Kidney tubule cell (primary cell): ENCODE measurements at places on chromosomes 2 and 18.

GRCh38 chr18:11541179-11541578 is 68.2 kb upstream of the SLC35G4 start:
- DNase-seq: no peak

GRCh38 chr2:40036241-40036640 is 257.2 kb upstream of the THUMPD2 start:
- DNase-seq: no peak

- no peak for DNase-seq
Observed at GRCh38 chr2:12935222-12935621, 218.5 kb downstream of the TRIB2 start.

DNA sequence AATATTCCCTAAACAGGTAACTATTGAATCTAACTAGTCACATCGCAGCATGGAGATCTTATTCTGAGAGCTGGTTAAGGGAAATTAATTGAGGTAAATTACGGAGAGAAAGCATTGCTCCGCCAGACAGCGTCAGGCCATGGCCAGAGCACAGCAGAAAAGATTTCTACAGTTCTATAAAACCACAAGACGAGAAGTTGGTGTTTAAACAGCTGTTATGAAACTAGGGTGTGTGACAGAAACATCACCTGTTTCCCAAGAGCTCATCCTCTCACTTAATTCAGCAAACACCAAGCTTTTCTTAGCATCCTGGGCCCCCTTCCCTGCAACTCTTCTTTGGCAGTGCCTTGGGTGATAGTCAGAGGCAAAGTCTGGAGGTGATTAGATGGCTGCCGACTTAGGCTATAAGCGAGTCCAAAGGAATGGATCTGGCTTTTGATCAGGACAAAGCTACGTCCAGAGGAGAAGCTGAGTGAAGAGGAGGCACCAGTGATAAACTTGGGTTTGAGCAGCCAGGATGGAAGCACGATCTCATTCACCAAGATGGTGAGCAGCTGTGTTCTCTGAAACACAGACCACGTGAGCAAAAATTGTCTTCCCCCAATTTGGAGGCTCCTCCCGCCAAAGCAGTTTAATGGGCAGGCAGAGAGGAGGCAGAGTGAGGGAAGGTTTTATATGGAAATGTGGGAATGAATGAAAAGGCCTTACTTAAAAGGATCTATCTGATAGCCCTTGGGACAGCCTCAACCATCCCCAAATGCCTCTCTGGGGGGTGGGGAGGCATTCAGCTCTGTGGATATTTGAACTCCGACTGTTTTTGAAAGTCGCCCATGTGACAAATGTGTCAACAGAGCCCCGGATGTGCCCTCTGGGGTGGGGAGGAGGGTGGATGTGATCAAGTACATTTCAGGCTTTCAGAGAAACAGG is 57.8 kb downstream of the PKDCC start:
- DNase-seq: no peak

DNA sequence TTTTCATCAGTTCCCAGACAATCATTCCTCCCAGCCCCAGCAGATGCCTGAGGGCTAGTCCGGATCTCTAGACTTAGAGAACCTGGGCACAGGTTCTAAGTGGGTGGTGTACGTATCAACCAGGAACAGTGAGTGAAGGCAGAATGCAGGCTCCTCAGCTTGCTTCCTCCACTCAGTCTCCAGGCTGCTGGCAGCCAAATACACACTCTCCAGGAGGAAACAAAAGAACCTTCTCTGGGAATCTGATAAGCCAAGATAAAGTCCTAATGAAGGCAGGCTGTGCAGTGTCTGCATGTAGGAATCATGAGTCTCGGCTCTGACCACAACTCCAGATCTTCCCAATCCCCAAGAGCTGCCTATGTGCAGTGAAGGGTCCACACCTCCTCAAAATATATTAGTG is 245.7 kb downstream of the SP3 start:
- no peak for DNase-seq

- no peak for DNase-seq
Observed at GRCh38 chr2:33217406-33217805, 259.0 kb upstream of the RASGRP3 start.

DNA sequence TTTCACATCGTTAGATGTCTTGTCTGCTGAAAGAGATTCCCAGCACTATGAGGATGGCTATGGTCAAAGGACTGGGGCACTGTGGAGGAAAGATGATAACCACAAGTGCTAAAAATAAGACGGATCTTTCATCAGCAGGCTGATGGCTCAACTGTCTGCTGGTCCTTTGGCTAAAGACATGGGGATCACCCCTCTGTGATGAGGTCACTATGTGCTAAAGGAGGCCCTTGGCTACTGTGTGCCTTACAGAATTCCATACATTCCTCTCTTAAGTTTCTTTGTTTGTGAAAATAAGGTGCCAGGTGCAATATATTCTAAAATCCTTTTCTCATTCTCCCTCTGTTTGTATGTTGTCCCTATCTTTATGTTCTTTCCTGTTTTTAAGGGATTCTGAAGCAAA is 39.7 kb upstream of the LYPD6 start:
- DNase-seq: no peak

- DNase-seq: peak; percentile 86
Observed at GRCh38 chr18:3305354-3305762, 43.4 kb downstream of the MYL12B start.

GRCh38 chr2:138742441-138743057 is 37.6 kb downstream of the NXPH2 start:
- no peak for DNase-seq

- peak; percentile 98 for DNase-seq
Observed at GRCh38 chr2:98334439-98335078, 11.7 kb upstream of the CNGA3 start.

DNA sequence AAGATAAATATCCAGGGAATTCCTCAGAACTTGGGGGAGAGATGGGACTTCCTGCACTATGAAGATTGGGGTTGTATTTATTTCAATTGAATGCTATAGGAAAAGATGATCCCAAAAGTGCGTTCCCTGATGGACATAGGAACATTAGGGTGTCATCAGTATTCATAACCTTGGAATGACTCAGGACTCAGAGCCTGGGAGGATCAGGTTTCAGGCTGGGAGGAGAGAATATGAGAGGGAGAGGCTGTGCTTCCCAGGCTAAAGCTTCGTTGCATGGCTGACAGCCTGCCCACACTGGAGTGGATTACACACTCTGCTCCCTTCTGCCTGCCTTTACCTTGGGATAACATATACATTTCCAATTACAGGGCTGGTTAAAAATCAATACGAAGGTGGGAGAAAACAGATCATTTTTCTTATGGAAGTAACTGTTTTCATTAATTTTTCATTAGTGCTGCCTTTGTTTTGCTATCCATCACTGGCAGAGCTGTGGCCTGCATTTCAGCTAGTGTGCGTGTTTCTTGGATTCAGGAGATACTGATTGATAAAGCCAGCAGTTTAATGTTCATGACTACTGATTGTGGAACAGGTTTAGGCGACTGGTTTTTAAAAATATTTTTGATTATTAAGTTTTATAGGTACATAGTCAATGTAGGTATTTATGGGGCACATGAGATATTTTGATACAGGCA is 118.7 kb downstream of the KCTD1 start:
- peak; percentile 87 for DNase-seq

DNA sequence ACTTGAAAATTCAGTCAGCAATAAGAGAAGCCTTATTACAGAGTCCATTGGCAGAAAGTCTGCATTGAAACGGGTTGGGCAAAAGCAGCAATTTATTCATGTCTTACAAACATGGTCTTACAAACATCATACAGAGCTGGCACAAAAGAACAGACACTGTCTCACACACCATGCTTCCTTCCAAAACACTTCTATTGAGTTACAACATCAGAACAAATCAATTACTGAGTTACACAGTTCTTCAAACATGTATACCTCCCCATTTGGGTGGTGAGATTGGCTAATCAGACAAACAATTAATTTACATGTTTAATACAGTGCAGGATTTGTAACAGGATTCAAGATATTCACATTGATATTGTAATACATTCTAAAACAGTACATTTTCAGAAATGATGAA is 9.5 kb downstream of the SYT4 start:
- DNase-seq: no peak

DNA sequence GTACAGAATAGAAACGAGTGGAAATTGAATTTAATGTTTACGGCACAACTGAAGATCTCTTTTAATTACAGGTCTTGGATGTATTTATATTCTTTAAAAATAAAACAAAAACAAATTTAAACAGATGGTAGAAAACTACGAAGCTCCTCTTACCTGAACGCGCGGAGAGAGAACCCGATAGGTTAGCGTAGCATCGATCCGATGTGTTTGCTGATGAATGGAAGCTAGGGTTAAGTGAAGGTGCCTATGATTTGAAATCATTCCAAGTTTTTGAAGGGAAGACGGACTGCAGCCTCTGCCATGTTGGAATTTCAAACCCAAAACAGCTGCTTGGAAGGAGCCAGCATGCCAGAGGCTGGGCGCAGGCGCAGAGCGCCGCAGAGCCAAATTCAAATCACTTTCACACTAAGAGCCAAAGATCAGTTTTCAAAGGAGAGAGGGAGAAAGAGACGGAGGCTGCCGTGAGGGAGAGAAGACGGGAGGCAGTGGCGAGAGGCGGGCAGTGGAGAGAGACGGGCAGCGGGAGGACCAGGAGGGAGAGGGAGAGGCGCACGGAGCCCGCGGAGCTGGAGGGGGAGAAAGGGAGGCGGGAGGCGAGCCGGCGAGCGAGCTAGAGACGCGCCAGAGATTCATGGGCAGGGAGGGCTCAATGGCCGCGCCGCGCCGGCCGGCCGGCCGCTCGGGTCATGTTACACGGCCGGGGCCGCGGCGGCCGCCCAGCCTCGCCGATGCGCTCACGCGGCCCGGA is at the start of gene FIGN:
Gene FIGN, minus strand, starts transcription at position 324 of the 748 bp plus-strand sequence. CDS start 1,081 bp downstream, outside the sequence.
- peak; percentile 89 for DNase-seq

DNA sequence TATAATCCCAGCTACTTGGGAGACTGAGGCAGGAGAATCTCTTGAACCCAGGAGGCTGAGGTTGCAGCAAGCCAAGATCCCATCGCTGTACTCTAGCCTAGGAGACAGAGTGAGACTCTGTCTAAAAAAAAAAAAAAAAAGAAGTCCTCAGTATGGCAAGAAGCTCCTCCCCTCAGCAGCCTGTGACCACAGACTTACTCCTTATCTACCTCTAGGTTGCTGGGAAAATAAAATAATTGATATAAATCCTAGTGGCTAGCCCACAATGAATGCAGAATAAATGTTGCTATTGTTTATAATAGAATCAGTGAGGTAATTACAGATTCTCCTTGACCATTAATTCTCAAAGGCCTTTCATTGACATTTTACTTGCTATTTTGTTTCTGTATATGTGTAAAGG is 70.6 kb downstream of the IRS1 start:
- no peak for DNase-seq

DNA sequence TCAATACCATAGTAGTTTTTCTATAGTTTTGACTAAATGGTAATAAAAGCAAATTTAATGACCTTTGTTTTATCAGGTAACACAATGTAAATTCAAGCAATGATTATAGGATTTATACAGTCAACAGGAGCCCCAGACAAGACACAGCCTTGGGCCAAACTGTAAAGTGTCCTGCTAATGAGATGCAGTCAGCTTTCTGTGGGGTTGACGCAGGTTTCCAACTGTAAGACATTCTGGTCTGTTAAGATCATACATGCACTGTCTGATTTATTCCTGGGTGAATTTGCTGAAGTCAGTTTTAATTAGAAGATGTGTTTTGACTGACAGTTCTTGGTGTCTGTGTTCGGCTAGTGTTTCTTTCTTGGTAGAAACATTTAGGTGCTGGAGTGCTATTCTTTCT is 180.3 kb downstream of the SNTG2 start:
- DNase-seq: no peak

DNA sequence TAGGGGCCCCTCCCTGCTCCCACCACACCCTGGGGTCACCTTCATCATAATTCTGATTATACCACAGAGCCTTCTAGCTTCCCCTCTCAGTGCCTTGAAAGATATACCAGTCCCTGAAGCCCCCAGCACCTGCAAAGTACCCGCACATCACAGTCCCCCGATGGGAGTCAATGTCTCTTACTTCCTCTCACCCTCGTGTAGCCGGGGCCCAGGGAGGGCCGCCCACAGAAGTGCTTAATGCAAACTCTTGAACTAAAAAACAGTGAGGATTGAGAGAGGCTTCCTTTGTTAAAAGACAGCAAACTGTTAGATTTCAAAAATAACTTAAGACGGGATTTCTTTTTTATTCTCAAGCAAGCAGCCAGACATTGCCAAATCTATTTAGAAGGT is 76.5 kb downstream of the SFXN5 start:
- no peak for DNase-seq

GRCh38 chr18:32530947-32531651 is 60.4 kb upstream of the GAREM1 start:
- peak; percentile 77 for DNase-seq

- peak; percentile 10 for DNase-seq
Observed at GRCh38 chr18:21894619-21895367, 154.2 kb downstream of the MIB1 start.

DNA sequence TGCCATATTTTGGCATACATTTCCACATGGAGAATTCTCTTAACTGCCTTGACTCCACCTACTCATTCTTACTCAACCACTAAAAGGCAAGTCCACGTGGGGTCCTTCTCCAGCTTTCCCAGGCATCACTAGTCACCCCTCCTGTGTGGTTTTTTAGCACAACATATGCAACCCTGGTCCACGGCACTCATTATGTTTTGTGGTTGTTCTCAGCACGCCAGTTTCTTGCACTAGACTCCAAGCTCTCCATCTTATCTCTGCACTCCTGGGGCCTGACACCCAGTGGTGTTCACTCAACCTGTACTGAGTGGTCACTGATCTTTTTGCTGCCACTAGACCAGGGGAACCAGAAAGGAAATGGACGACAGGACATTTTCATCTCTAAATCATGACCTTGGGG is 18.0 kb downstream of the MARCHF4 start:
- DNase-seq: peak; percentile 12

DNA sequence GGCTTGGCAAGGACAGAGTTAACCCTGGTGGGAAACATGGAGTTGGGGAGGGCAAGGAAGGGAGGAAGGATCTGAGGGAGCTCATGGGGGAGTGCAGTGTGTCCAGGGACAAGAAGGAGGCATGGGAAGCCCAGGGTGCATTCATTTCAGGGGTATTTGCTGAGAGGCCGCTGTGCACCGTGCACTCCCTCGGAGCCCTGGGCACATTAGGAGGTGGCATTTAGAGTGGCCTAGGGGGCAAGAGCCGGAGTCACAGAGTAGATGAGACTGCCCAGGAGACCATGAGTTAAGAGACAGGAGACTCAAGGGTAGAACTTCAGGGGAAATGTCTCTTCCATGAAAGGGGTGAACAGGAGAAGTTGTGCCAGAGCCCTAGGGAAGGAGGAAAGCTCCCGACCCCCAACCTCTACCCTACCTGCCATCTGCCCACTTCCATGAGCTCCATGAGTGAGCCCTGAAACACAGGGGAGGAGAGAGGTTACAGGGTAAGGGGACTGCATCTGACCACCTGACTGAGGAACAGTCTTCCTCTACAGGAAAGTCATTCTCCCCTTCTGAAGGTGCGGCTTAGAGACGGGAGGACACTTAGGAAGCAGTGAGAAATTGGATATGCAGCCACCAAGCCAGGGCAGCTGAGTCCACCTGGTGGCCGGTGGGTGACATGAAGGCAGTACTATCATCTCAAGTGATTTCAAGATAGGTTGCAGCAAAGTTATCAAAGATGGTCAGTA is 58.5 kb upstream of the COPS8 start:
- peak; percentile 78 for DNase-seq

DNA sequence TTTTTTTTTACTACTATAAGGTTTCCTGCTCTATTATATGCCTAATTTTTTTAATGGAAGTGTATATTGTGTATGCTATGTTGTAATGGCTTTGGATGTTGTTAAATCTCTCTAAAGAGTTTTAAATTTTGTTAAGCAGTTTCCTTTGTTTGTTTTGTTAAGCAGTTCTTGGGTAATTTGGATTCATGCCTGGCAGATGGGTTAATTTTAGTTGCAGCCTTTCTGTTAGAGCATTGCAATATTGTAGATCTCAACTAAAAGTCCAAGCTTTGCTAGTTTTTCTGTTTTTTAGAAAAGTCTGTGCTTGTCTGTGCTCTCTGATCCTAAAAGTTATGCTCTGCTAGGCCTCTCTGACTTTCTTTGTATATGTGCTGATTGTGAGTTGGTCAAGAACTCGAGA is 1229.0 kb upstream of the NRXN1 start:
- DNase-seq: no peak
